HT1080 (cell line): ENCODE measurements at places on chromosomes 11 and 22.

- DNase-seq, result no peak
Measured at GRCh38 chr11:16011396-16011795, 344.9 kb downstream of the SOX6 start.

DNA sequence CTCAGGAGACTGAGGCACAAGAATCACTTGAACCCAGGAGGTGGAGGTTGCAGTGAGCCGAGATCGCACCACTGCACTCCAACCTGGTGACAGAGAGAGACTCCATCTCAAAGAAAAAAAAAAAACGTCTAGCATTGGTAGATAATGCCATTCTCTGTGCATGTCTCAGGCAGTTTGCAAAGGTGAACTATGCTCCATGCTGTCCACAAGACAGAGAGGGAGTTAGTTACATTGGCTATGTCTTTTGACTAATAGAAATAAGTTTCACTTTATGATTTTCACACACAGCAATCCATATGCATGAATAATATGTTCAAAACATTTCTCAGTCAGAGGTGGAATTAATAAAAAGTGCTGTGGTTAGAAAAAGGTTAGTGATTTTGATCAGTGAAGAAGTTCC, 591.4 kb downstream of the ETS1 start:
- DNase-seq, result no peak

DNA sequence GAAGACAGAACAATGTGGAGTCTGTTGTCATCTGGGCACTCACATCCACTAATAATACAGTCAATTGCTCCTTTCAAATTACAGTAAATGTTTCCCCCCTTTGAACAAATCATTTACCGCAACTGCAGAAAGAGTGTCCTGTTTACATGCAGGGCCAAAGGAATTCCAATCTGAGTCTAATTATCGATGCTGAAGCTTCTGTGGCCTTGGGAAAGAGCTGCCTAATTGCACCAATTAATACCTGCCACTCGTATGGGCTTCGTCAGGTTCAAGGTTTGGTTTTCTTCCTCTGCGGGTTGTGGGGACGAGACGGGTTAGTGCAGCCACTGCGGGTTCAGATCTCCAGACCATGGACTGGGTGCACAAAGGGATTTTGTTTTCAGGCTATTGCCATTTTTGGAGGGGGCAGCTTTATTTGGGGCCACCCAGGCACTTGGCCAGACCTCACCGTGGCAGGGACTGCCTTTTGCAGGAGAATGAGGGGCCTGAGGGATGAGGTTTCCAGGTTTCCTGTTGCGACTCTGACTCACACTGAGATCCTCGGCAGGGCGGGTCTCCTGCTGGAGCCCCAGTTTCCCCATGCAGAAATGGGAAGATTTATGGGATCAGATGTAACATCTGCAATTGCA, 147.6 kb downstream of the MIAT start:
- DNase-seq, result peak; percentile 61

DNA sequence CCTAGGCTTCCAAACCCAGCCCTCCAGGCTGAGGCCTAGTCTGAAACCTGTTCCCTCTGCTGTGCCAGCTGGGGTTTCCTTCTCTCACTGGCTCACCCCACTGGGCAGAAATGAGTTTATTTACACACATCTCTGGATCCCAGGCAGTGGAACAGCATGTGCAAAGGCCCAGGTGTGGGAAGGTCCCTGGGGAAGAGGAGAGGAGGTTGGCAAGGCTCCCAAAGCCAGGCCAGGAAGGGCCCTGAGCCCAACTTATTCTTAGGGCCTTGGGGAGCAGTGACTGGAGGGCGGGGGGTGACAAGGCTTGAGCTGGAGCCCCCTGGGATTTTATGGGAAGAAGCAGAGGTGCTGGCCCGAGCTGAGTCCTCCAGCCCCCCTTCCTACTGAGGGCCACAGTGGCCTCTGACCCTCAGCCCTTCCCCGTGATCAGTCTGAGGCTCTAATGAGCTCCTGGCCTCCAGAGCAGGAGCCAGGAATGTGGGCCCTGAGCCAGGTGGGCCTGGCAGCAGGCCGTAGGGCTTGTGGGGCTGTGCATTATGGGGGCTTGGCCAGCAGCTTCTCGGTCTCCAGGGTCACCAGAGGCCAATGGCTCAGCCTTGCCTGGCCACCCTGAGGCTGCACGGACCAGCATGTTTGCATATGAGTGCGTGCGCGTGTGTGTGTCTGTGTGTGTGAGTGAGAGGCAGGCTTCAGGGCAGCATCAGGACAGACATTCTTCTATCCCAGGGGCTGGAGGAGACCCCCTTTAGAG, 2.9 kb downstream of the MYO7A start:
- DNase-seq, result no peak

GRCh38 chr11:95571718-95572260, 217.8 kb downstream of the FAM76B start:
- DNase-seq, result no peak

- DNase-seq, result no peak
Measured at GRCh38 chr22:41561335-41561734, 525 bp downstream of the CSDC2 start.

- DNase-seq, result no peak
Measured at GRCh38 chr11:132770829-132771530, 761.3 kb downstream of the OPCML start.

DNA sequence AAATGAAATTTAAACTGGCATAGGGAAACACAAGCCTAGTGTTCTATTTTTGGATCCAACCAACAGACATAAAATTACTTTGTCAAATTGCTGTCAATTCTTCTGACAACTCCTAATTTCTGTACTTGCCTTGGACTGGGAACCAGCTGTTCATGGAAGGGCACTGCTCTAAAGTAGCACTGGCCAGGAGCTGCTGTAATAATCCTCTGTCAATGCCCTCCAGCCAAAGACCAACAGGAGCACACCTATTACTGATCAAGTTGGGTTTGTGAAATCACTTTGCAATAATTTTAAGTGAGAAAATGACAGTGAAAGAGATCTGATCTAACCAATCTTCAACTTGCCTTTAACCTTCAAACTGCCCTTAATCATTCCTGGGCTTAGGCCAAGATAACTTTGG, 18.9 kb upstream of the TMEM123 start:
- DNase-seq, result no peak

DNA sequence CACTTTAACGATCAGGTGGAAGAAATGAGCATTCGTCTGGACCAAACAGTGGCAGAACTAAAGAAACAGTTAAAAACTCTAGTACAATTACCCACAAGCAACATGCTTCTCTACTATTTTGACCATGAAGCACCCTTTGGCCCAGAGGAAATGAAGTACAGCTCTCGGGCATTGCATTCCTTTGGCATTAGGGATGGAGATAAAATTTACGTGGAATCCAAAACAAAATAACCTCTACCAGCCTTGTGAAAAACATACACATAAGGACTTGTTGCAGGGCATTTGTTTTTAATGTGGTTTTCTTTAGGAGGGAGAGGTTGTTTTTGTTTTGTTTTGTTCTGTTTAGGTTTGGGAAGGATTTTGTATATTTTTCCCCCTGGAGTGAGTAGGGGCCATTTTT, 14.2 kb upstream of the TECTA start:
- no peak for DNase-seq

DNA sequence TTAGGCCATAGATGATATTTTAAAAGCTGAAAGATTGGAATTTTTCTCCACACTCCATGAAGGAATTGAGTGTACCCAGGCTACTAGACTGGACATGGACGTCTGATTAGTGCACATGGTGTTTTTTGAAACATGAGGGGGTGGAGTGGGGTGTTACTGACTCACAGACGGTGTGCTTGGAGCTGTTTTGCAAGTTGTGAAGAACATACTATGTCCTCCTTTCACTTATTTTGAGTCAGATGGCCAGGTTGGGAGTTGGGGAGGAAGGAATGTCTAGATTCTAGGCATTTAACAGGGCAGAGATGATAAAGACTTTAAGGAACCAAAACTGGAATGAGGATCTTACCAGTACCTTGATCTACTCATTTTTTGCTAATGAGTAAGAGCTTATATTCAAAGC, 158.1 kb upstream of the MTNR1B start:
- DNase-seq, result no peak

DNA sequence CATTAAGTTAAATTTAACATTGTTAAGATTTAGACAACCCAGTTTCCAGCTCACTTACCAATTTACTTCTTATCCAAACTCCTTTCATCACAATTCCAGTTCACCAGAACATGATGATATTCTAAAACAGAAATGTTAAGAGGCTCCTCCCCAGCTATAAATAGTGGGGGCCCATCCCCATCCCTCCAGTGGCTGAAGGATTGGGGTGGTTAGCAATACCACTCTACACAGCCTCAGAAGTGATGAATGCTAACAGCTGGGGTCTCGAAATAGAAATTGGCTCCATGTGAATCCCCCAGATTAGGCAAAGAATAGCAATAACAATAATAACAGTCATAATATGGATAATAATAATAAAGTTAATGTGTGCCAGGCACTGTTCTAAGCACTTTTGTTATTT, 97.9 kb upstream of the NCAM1 start:
- DNase-seq, result no peak

- peak; percentile 77 for DNase-seq
Measured at GRCh38 chr11:121634889-121635288, 182.1 kb upstream of the SORL1-AS1 start.
